Activated gamma-delta T cell treated with anti-CD3 and anti-CD28 coated beads, Interleukin-2, amount 50 U/mL, for 16 hours (primary cell): ENCODE measurements at places on chromosomes 5 and 9.
A peak's percentile ranks its signal among the peaks of the same experiment; 100 is the strongest.

GRCh38 chr5:50867140-50867539, 200.7 kb downstream of the PARP8 start:
- no peak for DNase-seq

GRCh38 chr9:84111726-84112125, 131.1 kb downstream of the RMI1 start:
- DNase-seq = no peak

GRCh38 chr5:131209506-131210150, 38.9 kb downstream of the LYRM7 start:
- DNase-seq = peak; percentile 39

DNA sequence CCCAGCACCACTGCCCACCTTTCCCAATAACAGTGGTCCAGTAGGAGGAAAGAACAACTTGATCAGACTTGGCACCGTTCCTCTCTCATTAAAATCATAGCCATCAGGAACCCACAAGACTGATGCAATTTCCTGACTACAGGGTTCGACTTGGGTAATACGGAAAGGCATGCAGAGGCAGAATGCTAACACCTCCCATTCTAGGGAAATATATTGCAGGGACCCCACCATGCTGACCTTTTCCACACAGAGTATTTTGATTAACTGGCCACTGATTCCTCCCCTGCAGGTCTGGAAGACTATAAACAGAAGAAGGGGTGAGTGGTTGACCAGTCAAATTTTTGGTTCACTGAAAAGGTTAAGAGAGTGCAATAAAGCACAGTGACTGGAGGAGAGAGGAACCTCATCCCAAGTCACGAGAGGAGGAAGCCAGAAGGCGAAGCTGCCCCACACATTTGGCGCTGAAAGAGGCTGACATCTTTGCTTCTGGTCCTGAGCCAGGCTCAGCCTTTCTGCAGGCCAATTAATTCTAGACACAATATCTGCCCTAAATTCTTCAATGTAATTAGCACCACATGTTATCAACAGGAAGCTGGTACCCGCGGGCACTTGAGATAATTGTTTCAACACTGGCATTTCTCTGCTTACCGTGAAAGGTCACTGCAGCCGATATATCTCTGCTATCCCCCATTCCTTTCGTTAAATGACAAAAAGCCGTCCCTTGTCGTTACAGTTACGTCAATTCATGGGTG, 64.7 kb upstream of the SPOCK1 start:
- DNase-seq = no peak

DNA sequence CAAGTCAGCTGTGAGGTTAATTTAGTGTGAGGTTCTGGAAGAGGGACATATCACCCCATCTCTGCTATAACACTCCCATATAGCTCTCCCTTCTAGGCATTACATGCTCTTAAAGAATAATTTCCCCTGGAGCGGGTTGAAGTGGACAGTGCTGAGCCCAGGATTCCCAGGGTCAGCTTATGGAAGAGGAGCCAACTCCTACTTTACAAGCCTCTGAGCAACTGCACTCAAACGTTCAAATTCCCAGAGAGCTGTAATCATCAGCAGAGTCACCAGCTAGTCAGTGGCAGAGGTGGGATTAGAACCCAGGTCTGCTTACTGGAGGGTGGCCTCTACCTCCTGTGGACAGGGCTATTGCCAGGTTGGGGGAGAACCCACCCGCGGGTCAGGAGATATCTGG, 1.4 kb downstream of the NEURL1B start:
- DNase-seq = no peak

DNA sequence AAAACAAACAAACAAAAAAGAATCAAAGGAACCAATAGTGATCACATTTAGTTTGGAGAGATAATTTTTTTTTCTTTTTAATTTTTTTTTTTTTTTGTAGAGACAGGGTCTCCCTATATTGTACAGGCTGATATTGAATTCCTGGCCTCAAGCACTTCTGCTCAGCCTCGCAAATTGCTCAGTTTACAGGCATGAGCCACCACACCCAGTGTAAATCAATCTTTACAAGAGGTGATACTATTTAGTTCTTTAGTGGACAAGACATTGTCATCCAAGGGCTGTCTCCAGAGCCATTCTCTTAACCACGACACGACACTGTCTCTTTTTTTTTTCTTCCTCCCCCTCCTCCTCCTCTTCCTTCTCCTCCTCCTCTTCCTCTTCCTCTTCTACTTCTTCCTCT, 29.6 kb downstream of the ERAP2 start:
- no peak for DNase-seq

DNA sequence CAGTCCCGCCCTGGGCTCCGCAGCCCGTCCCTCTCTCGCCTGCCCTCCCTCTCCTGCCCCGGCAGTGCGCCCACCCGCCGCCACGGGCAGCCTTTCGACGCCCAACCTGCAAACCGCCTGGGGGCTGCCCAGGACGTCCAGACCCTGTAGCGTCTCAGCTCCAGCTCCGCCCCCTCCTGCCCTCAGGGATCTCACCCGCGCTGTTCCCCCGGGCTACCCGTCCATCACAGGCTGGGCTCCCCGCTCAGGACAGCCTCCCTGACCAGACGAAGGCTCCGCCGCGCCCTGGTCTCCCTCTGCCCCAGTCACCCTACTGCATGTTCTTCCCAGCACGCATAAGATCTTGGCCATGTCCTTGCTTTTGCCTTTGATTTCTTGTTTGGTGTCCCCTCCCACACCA, 1.4 kb downstream of the RASGEF1C start:
- no peak for DNase-seq

DNA sequence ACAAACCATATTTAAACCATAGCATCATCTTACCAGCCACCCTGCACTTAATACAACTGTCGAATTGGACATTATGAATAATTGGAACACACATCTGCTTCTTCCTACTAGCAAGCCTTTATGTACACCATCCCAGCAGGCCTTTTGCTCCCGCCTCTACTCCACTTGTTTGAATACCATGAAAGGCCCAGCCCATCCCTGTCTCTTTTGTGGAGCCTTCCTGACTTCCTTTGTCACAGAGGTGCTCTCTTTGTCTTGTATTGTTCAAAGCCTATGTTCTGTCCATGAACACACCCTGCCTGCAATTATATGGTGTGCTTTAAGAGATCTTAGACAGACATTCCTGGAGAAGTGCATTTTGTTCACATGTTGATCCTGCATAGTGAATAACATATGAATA, 465.7 kb downstream of the DIRAS2 start:
- DNase-seq = no peak

DNA sequence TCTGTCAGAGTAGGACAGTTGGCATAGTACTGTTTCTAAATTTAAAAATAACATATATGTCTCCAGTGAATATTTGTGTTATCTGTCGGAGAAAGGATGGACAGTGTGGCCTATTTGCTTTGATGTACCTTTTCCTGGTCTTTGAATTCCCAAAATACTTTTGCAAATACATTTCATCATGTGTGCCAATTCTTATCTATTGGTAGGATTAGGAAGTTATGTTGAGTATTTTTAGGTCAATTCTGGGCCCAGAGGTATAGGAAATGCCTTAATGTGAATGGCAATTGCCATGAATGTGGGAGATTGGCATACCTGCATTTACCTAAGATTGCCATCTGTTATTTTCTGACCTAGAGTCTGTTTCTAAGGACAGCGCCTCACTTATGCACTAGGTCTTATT, 5.8 kb downstream of the FOCAD start:
- DNase-seq = no peak

DNA sequence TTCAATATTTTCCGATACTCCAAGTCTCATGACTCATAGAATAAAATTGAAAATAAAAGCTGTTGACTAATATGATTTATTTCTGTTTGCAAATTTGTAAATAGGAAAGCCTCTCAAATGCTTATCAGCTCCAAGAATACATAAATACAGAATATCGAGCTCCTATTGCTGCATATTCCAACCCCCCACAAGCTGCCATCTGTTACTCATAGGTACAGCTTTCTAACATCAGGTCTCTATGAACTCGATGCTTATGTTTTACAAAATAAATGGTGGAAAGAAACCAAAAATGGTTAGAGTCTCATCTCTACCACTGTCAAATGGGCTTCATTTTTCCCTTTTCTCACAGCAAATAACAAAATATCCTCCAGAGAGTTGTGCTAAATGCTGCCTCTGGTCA, 631.6 kb upstream of the CDH18 start:
- DNase-seq = no peak

DNA sequence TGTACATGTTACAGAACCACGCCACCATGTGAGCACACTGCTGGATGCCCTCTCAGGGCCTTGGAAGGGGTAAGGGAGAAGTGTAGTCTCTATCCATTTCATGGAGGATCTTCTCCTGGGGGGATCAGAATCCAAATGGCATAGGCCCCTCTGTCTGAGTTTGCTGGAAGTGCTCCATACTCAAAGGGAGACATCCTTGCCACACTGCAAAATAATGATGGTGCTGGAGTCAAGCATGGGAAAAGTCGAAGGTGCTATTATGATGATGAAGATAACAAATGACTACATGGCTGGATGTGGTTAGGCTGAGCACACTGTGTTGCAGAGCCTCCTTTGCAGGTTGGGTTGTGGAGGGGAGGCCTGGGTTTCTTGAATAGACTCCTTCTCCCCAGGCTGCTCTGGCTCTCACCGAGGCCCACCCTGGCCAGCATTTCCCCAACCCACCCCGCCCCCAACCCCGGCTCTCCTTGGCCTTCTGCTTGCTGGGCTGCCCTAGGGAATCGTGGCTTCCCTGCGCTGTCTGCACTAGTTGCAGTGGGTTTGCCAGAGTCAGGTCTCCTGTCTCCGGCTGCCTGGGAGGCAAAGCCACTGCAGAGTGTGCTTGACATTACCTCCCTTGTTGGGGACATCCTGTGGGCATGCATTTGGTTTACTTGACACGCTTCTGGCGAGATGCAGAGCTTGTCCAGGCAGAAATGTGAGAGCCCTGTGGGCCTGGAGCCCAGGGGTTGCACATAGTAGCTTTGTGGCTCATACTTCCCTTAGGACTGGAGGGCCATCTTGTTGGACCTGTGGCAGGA, 3.0 kb downstream of the MVB12B start:
- DNase-seq = no peak

- DNase-seq = no peak
These were observed 11.5 kb downstream of the EGFL7 start for GRCh38 chr9:136673975-136674785.

- no peak for DNase-seq
These were observed 723.3 kb upstream of the GRAMD2B start for GRCh38 chr5:125699860-125700259.

- no peak for DNase-seq
These were observed 290.6 kb upstream of the PANK3 start for GRCh38 chr5:168869615-168870227.

DNA sequence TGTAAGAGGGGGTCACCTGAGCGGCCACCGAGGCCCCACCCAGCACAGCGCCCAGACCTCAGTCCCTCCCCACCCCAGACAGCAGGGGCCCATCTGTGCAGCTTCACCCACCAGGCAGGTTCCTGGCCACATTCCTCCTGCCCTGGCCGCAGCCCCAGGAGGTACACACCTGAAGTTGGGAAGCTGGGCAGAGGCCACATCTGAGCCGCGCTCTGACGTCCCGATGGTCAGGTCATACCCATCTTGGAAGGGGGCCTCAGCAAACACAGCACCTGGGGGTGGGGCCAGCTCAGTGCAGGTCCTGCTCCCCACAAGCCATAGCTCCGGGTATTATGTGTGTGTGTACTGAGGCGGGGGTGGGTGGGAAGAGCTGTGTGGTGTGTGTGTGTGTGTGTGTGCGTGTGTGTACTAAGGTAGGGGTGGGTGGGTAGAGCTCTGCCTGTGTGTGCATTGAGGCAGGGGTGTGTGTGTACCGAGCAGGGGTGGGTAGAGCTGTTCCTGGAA, 5.6 kb downstream of the SPOUT1 start:
- no peak for DNase-seq

- no peak for DNase-seq
These were observed 52.5 kb downstream of the EFNA5 start for GRCh38 chr5:107618242-107618641.

DNA sequence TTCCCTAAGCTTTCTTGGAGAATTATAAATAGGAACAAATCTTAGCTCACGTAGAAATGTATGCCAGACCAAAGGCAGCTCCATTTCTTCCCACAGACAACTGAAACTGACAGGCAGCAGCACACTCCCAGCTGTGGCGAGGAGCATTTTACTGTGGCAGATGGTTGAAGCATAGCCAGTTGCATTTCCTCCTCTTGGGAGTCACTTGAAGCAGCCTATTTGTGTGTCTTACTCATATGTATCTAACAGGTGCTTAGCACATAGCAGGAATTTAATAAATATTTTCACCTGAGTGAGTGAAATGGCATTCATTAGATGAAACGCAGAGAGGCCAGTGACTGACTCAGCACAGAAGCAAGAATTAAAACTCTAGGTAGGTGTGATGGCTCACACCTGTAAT, 12.3 kb upstream of the MTMR12 start:
- DNase-seq = no peak

DNA sequence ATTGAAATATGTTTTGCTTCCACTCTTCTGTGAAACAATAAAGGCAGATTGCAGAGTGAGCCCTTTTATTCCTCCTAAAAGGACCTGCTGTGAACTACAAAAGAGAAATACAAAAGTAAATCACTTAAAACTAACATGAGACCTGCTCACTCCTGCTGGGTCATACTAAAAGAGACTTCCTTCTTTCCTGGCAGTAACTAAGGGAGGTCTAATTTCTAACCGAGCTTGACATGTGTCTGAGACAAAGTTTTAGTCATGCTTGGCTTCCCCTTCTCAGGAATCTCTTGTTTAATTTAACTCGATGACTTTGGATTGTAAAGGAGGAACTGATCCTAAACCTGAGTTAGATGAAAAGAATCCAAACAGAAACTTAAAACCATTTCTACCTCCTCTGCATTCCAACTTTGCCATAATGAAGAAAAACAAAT, 86.4 kb upstream of the CDH6 start:
- no peak for DNase-seq

DNA sequence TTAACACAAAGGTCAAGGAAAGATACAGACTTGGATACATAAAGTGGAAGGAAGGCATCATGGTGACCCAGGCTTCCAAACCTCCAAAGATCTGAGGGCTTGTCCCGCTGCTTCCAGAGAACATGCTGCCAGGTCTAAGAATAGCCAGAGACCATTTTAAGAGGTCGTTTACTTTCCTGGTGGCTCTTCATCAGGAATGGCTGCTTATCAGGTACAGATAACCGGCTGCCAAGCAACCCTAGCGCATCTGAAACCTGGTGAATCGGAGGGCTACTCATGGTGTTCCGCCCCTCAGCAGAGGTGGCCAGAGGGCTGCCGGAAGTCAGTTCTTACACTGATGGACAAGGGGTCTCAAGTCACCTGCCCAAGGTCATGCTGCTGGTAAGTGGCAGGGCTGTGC, 251.3 kb upstream of the DAP start:
- DNase-seq = no peak

GRCh38 chr5:57845025-57845424, 362.4 kb upstream of the ACTBL2 start:
- DNase-seq = no peak
